Vagina (tissue), 2 donors: ENCODE measurements at places on chromosomes 11 and 22.

DNA sequence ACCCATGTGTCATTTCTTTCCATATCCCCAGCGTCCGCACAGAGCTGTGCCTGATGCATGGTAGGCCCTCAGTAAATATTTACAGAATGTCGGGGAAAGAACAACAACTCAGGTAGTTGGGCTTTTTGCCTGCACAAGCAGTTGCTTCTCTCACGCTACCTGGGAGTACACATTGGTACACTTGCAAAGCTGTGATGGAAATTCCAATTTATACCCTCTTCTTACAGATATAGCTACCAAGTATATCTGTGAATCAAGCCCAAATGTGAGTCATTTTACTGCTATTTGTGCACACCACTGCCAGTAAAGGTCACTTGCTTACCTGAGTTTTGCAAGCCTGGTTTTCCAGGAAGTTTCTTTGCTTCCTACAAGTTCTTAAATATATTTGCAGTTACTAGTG lies 333.0 kb upstream of the NARS2 start:
- no peak for DNase-seq

DNA sequence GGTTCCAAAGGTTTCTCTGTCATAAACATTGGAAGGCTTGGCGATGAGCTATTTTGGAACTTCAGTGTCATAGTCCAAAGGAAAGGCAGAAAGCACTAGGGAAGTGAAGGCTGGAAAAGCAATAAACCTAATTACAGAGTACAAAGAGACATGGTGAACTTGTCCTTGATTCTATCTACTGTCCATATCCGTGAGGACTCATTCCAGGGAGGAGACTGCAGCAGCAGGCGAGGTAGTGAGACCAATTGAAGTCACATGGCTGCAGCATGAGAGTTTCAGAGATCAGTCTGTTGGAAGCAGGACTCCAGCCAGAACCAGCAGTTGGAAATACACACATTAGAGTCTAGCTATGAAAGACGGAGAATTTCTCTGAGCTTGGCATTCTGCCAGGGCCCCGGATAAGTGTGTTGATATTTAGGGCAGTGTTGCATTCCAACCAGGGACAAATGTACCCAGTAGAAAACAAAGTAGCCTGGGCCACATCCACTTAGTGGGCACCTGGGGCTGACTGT lies 54.1 kb upstream of the ARHGAP42 start:
- no peak for DNase-seq

GRCh38 chr11:86068951-86069407 lies at the start of gene PICALM:
Gene PICALM, minus strand, starts transcription at chr11:86069084. Its CDS starts 304 bp downstream, at chr11:86068780.
- peak; percentile 99 for DNase-seq

GRCh38 chr11:108025387-108026080 lies 16.8 kb downstream of the CUL5 start:
- DNase-seq = no peak

- no peak for DNase-seq
These were observed 53.3 kb upstream of the ADA2 start for GRCh38 chr22:17272511-17272991.

DNA sequence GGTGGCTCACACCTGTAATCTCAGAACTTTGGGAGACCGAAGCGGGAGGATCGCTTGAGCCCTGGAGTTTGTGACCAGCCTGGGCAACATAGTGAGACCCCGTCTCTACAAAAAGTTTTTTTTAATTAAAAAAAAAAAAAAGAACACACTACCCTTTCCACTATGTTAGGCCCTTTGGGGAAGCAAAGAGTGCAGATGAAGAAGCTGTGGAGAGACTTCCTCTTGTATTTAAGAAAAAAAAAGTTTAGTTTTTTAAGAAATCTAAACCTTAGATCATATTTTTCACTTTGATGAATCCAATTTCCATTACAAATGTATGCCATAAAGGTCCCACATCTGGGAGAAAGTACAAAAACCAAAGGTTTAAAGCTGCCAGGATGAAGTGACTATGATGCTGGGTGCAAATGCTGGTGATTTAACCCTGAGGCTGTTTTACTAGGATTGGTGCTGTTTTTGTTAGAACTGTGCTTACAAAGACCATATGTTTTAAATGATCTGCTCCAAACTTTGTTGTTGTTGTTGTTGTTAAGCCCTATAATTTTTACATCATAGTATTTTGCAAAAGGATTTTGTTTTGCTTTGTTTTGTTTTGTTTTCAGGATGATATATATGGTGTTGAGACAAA lies 28.9 kb upstream of the ACER3 start:
- DNase-seq = peak; percentile 6

GRCh38 chr11:19880088-19880345 lies 167.4 kb downstream of the NAV2 start:
- DNase-seq = no peak

- DNase-seq = no peak
These were observed 29.2 kb downstream of the PDGFD start for GRCh38 chr11:104134745-104135144.

DNA sequence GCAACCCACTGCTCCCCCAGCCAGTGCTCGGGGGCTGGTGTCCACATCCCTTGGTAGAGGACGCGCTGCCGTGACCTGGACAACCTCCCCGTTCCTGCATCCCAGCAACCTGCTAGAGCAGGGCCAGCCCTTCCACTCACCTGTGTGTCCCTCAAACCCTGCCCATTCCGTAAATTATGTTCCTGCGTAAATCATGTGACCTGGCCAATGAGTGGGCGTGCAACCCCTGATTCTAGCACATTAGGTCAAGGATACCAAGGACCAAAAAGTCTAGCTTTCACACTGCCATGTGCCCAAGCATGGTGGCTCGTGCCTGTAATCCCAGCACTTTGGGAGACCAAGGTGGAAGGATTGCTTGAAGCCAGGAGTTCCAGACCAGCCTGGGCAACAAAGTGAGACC lies 25.7 kb downstream of the CD5 start:
- DNase-seq = no peak

GRCh38 chr22:29907753-29908515 lies 25.0 kb downstream of the MTMR3 start:
- DNase-seq = no peak

- no peak for DNase-seq
These were observed 119.5 kb upstream of the ISX start for GRCh38 chr22:34946339-34946985.

DNA sequence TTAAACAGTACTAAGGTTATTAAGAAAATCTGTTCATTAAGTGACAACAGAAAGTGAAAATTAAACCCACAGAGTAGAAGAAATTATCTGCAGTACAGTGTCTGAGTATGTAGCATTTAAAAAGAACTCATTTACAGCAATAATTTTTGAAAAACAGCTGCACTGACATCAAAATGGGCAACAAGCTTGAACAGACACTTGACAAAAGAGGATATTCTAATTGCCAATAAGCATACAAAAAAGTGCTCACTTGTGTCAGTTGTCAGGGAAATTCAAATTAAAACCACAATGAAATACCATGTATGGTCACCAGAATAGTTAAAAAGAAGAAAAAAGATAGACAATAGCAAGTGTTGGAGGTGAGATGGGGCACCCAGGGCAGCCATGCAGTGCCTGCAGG lies 93.3 kb upstream of the LINC01488 start:
- DNase-seq = no peak

- no peak for DNase-seq
These were observed 24.3 kb upstream of the SMCO4 start for GRCh38 chr11:93567401-93567895.

DNA sequence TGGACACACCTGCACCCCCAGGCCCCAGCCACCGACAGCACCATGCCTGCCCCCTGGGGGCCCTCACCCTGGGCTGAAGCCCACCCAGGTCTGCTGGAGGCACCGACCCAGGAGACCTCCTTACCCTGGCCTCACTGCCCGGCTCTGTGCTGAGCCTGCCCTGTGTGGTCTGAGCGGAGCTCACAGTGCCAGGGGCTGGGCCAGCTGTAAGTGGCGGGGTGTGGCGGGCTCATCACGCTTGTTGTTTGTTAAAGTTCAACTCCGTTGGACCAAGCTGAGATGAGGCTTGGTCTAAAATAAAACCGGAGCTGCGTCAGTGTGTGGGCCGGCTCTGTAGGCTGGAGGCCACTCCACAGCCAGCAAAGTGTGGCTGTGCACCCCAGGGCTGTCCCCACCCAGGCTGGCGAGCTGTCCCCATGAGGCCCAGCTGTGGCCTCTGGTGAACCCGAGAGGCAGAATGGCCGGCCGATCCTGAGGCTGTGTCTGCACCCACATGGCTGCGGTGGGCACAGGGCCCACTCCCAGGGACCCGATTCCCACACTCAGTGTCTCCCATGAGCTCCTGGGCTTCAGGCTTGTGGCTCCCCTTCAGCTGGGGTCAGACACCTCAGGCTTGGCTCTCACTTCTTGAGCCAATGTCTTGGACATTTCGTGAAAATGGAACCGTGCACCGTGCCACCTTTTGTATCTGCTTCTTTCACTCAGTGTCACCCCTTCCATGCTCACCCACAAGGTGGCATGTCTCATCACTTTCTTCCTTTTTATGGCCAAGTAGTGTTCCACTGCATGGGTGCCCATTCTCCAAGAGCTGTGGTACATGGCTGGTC lies 137.9 kb downstream of the CTTN start:
- DNase-seq = no peak

- peak; percentile 98 for DNase-seq
These were observed 2.1 kb upstream of the PHLDB1 start for GRCh38 chr11:118605116-118605867.

GRCh38 chr11:82076126-82076525 lies 657.5 kb downstream of the FAM181B start:
- no peak for DNase-seq

DNA sequence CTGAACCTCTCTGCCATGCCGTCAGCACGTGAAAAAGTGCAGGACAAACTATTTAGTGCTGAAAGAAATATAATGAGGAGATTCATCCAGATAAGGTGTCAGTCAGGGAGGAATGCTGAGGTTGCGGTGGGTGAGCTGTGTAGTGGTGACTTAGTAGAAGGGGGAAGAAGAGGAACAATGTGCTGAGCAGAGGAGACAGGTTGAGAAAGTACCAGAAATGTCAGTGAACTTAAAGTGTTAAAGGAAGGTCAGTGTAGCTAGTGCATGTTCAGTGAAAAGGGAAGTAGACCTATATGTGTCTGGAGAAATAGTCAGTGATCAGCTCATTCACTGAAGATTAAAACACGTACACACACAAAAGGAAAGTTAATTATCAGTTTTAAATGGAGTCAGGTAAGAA lies 237.6 kb upstream of the CCDC179 start:
- DNase-seq = no peak

GRCh38 chr11:80330264-80330663 lies 889.4 kb upstream of the TENM4 start:
- no peak for DNase-seq

- DNase-seq = no peak
These were observed 2.9 kb upstream of the SCGB2A2 start for GRCh38 chr11:62267050-62267449.

DNA sequence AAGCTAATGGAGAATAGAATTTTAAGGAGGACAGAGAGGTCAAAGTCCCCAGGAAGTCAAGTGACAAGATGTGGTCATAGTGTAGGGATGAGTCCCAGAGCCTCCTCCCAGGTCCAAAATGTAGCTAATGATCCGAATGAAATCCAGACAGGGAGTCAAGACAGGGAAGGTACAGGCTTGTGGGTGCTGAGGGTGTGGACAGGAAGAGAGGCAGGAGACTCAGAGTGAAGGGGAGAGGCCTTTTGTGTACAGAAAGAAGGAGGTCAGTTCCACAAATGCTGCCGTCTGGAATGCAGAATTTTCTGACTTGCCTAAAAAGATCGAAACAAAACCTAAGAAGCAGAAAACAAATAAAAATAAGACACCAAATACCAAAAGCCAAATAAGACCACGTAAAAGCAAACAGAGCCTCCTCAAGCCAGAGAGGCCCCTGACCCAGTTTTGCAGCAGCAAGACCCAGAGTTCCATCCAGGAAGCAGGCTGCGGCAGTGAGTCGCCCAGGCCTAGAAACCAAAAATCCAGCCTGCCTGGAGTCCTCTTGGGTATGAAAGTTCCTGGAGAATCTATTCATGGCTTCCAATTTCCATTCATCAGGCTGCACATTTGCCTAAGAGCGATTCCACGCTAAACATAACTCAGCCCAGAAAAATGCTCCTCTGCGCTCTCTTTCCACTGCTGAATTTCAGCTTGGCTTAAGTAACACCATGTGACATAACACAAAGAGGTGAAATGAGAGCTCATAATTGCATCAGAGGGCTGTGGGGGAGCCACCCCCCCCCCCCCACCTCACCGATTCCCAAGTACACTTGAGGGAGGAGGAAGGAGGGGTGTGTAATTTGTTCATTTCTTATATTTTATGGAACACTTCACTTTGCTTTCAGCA lies 71.2 kb downstream of the KIRREL3 start:
- DNase-seq = no peak

DNA sequence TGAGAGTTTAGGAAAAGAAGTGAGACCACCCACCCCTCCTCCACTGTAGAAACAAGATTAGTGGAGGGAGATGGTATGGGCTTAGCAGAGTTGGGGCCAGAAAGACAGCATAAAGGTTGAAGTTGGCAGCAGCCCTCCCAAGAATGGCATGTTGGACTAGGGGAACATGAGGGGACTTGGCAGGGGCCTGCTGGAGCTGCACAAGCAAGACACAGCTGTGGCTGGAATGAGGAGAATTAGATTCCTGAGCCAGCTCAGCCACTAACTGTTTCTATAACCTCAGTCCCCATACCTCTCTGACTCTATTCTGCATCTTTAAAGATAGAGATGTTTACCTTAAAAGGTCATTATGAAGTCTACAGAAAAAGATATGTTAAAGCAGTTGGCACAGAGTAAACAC lies 13.2 kb downstream of the MAP6 start:
- DNase-seq = no peak
